ENCODE measurements at places on chromosomes 5 and 9.

GRCh38 chr9:113530022-113530635, 66.6 kb downstream of the RGS3 start:
- DNase-seq = peak; percentile 40

DNA sequence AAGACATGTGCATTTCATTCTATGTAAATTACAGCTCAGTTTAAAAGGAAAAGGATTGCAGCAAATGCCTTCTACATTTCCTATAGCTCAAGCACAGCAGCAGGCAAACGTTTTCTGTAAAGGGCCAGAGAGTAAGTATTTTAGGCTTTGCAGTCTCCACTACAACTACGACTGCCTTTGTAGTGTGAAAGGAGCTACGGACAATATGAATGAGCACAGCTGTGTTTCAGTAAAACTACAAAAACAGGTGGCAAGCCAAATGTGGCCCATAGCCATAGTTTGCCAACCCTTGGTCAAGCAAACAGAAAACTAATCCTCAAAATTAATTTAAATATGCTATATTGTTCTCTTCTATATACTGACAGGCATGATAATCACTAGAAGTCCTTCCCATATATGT, 7.2 kb downstream of the PTBP3 start:
- DNase-seq = no peak

DNA sequence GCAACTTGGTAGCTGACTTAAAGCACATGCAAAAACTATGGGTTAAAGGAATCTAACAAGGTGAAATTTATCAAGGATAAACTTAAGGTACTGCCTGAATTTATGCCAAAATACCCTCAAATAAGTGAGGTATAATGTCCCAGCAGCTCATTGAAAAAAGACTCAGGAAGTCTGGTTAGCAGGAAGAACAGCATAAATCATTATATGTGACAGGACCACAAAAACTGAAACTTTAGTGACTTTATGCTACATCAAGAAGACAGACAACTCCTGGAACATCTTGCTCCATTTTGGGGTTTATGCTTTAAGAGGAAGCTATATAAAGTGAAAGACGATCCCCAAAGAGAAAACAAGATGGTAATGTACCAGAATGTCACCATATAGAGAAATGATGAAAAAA, 282.4 kb upstream of the ZNF462 start:
- DNase-seq = no peak

GRCh38 chr5:61363401-61364114, 31.5 kb downstream of the ZSWIM6 start:
- no peak for DNase-seq

GRCh38 chr5:154330097-154330667, 115.6 kb upstream of the SAP30L start:
- no peak for DNase-seq

DNA sequence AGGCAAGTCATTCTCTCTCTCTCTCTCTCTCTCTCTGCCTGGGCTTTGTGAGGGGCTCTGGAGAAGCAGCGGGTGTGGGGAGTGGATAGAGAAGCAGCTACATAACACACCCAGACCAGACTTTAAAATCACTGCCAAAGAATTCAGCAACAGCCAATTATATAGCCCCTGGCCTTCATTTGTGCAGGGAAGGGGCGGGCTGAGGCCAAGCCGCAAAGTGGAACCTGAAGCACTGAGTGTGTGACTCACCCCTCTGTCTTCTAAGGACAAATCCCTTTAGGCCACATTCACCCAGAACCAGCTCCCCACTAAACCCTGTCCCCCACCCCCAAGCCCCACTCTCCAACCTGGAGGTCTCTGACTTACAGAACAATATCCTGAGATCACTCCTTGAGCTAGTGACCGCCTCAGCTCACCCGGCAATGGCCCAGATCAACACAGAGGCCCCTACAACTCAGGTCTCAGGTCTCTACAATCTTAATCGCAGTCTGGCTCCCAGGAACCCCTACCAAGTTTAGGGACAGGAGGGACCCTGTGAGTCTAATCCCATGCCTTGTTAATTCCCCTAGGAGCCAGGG, 6.0 kb downstream of the B4GALT1 start:
- peak; percentile 84 for DNase-seq

GRCh38 chr5:141186897-141187512, at the start of gene PCDHB9:
TSS of gene PCDHB9 (plus strand) at chr5:141187161. CDS start at chr5:141187319, 158 bp downstream.
- DNase-seq = peak; percentile 28

GRCh38 chr9:99852617-99853016, 30.9 kb downstream of the NR4A3 start:
- no peak for DNase-seq

DNA sequence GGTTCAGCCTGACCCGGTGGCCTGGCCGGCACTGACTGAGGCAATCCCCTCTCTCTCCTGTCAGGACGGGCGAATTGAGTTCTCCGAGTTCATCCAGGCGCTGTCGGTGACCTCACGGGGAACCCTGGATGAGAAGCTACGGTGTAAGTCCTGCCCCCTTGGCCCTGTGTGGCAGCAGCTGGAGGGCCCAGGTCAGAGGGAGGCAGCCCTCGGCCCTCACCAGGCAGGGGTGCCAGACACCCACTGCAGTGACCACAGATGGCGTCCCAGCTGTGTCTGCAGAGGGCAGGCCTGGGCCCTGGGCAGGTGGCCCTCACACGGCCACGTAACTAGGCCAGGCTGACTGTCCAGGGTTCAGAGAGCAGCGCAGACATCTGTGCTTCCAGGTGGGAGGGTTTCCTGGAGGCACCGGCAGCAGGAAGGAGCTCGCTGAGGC, 45.9 kb upstream of the HMCN2 start:
- DNase-seq = no peak

DNA sequence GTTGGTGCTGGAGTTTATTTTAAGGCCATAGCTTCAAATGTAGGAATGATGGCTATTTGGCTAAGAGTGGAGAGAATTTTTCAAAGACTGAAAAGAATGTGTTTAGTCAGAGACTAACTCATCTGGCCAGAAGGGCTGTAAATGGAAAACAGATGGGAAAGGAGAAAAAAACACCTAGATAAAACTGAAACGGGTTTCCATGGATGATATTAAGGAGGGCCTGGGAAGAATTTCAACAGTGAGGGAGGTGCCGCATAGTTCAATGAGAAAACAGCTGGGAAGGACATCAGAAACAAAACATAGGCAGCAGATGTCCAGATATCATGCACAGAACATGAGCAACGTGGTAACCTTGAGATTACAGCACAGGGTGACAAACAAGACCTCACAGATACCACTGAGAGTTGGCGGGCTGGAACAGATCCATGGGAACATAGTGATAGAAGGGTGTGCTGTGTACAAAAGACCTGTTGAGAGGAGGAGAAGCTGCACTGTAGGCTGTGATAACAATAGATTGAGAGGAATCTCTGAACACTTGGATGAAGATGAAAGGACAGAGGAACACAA, 31.2 kb upstream of the RAD23B start:
- no peak for DNase-seq

- DNase-seq = no peak
Observed at GRCh38 chr9:23746317-23746716, 79.7 kb downstream of the ELAVL2 start.

GRCh38 chr5:147044572-147045273, 166.2 kb upstream of the PPP2R2B start:
- DNase-seq = no peak

GRCh38 chr5:83549674-83550073, 78.1 kb downstream of the VCAN start:
- DNase-seq = no peak

DNA sequence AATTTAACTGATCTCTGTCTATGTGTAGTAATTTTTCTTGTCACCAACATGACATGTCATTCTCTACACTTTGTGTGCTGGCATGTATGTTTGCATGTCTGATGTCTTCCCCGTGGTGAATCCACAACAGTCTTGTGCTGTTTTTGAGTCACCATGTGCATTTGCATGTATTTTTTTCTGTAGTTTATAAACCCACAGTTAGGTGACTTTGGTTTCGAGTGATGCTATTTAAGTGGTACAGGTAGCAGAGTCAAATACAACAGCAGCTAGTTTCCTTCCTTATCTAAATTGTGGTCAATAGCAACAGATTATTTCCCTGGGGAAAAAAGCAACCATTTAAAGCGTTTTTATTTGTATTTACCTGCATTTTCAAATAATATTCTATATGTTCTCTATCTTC, 89.9 kb upstream of the FSD1L start:
- DNase-seq = no peak

DNA sequence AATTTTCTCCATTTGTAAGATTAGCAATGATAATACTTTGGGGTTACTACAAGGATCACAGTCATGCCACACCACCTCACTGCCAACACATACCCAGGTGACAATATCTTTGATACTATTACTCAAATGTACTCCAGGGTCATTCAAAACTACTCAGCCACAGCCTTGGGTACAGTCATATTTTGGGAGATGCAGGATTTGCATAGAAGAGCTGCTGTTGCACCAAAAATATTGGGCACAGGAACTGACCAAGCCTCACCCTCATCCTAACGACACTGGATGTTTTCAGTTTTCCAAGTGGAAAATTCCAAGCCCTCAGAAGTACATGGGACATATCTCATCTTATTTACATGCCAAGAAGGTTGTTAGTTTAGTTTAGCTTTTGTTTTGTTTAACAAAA, 120.9 kb upstream of the C6 start:
- DNase-seq = no peak

DNA sequence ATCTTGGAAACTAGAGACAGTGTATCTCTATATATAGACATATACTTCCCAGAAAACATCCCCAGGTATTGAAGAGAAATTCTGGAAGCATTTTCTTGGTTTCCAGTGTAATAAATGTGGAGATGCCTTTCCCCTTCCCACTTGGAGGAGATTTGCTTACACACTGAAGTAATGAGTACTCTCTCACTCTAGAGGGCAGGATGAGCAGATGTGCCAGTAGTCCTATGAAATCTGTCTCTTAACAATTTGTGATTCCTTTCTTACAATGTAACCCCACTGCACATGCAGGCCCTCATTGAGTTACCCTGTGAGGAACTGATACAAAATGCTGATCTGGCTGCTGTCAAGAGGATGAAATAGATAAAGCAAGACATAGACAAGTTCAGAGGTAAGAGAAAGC, 567.2 kb downstream of the SLCO4C1 start:
- DNase-seq = peak; percentile 10

- no peak for DNase-seq
Observed at GRCh38 chr9:122572456-122572855, 10.7 kb downstream of the OR1L8 start.

DNA sequence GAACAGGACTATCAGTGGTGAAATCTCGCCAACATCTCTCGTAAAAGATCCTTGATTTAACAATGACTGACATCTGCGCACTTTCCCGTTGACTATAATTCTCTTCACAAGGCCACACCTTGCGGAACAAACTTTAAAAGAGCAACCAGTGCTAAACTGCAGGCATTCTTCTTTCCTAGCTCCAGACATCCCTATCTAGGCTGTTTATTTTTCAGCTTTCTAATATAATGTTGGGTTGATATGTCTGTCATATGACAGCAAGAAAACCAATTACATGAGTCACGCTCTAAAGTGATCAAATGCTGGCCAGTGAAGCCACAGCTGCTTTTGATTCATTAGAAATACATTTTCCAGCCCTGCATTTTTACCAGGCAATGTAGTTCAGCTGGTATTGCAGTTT, 162.5 kb downstream of the ELAVL2 start:
- no peak for DNase-seq

GRCh38 chr5:53956196-53956595, 354.2 kb downstream of the ARL15 start:
- no peak for DNase-seq

DNA sequence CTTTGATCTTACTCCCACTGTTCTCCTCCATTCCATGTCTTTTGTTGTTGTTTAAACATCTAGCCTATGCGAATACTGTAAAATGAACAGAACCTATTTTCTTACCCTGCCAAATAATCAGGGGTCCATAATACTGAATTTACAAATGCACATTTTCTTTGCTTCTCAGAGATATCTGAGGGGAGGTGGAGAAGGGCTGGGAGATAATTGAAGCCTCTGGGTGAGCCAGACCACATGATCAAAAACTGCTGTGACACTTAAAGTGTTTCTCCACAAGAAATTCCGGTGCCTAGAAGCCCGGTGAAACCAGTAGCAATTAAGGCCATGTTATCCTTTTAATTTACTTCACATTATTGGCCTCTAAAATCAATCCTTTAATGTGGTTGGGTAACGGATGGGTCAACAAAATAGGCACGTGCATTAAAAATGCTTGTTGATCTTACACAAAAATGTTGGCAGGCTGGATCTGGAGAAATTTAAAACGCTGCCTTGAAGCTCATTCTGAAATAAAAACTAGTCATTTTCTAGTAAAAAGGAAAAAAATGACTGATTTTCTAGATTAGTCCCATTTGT, 10.8 kb downstream of the SEMA6A start:
- DNase-seq = no peak

GRCh38 chr9:113274474-113275156, 757 bp downstream of the CDC26 start:
- peak; percentile 79 for DNase-seq

- peak; percentile 71 for DNase-seq
Observed at GRCh38 chr5:61327760-61328753, 4.0 kb upstream of the ZSWIM6 start.

DNA sequence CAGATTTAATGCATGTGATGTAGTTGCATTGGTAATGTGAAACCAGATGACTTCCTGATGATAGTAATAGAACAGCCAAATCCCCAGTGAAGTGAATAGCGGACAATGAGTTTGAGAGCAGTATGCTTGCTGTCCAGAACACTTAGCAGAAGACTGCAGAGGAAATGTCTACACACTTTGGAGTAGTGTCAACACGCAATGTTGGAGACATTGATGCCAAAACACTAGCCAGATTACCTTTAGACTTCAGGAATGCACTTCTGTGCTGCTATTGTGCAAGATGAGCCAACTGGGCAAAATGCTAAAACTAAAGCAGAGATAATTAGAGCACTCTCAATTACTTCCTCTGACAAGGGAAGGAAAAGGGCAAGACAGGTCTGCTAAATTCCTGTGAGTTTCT, 176.7 kb downstream of the PRDM9 start:
- no peak for DNase-seq
